ENCODE measurements at places on chromosomes 2 and 18.

- no peak for DNase-seq
Measured at GRCh38 chr2:6103949-6104348, 411.8 kb downstream of the SOX11 start.

- DNase-seq, result no peak
Measured at GRCh38 chr2:113240150-113240914, 38.4 kb downstream of the PAX8 start.

DNA sequence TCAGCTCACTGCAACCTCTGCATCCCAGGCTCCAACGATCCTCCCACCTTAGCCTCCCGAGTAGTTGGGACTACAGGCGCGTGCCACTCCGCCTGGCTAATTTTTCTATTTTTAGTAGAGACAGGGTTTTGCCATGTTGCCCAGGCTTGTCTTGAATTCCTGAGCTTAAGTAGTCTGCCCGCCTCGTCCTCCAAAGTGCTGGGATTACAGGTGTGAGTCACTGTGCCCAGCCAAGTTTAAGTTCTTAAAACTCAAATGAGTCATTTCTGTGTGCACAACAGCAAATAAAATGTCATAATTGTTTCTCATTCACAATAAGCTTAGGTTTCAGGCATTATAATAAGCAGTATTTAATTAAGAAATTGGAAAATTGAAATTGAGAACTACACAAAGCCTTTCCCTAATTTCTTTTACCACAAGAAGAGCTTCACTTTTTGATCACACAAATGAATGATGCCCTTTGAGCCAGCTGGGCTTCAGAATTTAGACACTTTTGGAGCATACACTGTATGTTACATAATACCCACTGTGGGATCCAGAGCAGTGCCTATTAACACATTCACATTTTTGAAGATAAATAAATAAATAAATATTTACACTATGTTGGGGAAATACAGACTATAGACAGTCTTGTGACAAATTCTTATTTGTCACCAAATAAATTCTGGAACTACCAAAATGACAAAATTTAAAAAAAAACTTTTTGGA is 8.6 kb upstream of the ME2 start:
- DNase-seq, result no peak

- DNase-seq, result no peak
Measured at GRCh38 chr2:86625096-86625495, 1.4 kb upstream of the RNF103 start.

- DNase-seq, result no peak
Measured at GRCh38 chr18:78773819-78774218, 205.8 kb upstream of the SALL3 start.

DNA sequence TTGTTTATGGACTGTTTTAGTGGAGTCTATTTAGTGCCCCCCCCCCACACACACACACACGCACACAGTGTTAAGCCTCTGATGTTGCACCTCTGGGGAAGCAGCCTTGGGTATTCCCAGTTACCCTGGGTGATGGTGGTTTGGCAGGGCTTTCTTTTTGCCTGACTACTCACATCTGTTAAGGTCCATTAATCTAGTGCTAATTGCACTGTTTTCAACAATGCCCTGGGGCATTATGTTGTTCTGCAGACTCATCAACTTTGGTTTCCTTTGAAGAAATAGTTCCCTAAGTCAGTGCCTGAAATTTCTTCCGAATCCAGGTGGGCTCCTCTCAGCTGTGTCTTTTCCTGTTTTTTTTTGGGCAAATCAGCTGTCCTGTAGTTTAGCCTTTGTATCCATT is 34.7 kb downstream of the SPOPL start:
- no peak for DNase-seq

- DNase-seq, result no peak
Measured at GRCh38 chr2:28802975-28803429, 7.6 kb upstream of the SPDYA start.

GRCh38 chr2:160927324-160927723 is 232.9 kb upstream of the TANK start:
- DNase-seq, result no peak

GRCh38 chr2:89833780-89834117 is 1142.3 kb downstream of the RPIA start:
- no peak for DNase-seq

GRCh38 chr18:23588836-23589560 is 2.7 kb upstream of the NPC1 start:
- no peak for DNase-seq

- DNase-seq, result no peak
Measured at GRCh38 chr2:140416577-140416976, 1636.4 kb upstream of the NXPH2 start.

GRCh38 chr18:73681912-73682311 is 465.7 kb downstream of the FBXO15 start:
- no peak for DNase-seq

GRCh38 chr2:54657664-54658083 is 65.8 kb upstream of the EML6 start:
- DNase-seq, result peak; percentile 24

- no peak for DNase-seq
Measured at GRCh38 chr2:17790536-17790935, 25.7 kb upstream of the MSGN1 start.

DNA sequence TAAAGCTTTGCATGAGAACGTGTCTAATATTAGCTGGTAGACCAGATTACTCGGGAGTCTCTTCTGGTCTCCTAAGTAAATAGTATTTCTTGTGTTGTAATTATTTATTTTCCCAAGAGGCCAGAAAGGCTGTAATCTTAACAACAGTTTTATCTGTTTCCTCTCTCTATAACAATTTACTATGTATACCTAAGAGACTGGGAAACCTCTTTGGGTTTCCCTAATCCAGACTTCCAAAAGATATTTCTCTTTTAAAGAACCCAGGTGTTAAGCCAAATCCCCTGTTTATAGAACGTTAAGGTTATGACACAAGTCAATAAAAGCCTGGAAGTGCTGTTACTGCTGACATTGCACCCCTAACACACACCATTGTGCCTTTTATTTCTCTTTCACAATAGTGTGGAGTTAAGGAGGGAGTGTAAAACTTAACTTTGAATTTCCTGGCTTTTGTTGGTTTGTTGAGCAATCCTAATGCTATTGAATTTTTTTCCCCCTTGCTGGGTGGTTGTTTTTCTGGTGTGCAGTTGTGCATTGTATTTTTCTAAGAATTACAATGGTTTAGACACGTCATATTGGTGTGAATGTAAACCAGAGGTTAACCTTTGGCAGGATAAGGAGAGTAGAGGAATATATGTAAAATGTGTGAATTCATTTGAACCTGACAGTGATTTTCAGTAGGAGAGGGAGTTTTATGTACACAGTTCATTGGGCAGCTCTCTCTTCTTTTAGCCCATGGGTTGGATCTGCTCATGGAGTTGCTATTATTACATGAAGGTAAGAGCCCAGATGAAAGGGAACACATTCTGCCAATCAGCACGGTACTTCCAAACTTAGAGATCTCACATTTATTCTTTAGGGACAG is 192.8 kb downstream of the MTX2 start:
- no peak for DNase-seq

DNA sequence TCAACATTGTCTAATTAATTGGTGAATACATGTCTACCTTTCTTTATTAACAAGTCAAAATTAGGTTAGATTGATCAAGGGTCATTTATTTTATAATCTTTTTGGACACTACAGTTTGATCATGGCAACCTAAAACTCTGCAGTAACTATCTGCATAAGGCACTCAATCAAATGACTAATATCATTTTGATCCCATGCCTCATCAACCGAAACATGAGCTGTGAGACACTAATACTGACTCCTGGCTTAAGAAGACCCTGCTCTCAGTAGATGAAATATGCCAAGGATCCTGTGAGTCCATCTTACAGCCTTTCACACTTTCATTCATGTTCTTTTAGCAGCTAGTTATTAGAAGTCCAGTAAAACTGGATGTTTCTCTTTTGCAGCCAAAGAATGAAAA is 169.4 kb upstream of the CAVIN2 start:
- DNase-seq, result no peak

DNA sequence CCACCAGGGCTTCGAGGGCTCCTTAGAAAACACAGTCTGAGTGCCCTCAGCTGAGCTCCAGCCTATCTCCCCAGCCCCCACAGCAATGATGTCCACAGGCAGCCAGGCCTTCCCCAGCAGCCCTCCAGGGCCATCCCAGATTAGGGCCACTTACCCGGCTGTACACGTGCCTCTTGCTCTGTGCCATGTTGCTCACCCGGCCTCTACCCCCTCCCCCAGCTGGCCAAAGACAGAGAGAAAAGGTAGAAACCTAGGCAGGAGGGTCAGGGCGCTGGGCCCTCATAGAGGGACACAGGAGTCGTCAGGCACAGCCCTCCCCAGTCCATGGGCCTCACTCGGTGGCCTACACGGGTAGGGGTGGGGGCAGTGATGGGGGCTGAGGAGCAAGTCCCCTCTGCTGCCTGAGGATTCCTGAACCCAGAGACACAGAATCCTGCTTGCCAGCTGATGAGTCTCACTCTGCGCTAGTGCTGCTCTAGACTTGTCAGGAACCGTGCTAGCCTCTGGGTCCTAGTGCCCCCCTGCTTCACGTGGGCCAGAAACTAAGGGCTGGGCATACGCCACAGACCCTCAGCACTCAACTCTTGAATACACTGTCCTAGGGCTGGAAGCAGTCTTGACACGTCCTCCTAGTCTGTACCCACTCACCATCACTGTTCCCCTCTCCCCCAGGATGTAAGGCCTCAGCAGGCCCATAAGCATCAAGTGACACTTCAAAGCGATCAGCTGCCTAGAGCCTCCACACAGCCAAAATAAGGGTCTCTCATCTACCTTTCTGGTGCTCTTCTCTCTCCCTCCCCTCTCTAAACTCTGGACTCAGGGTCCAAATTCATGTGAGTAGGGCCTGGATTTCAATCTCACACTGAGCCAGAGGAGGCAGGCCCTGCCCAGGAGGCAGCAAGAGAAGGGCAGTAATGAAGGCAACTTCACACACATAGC is at the start of gene DCTN1:
DCTN1 (minus strand) TSS at position 461 of the 939 bp plus-strand sequence; CDS start at position 187, 274 bp downstream.
- DNase-seq, result peak; percentile 24

GRCh38 chr18:52409727-52410126 is 69.7 kb downstream of the DCC start:
- no peak for DNase-seq

DNA sequence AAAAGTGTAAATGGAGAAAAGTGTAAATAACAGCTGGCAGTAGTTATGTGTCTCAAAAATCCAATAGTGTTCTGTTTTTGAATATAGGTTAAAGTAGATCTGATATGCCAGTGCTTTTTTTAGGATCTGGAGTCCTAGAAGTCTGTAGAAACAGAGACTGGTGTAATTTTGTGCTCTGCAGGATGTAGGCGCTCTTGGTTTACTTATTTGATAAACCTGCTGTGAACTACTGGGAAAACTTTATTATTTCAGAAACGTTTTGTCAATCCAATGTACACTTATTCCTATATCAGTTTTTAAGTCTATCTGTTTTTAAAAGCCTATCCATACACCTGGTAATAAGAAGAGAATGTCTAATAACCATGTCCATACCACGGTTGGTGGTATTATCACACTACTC is 530.8 kb upstream of the ZNF804A start:
- no peak for DNase-seq

GRCh38 chr18:9333441-9334328 is 888 bp upstream of the TWSG1 start:
- DNase-seq, result no peak

DNA sequence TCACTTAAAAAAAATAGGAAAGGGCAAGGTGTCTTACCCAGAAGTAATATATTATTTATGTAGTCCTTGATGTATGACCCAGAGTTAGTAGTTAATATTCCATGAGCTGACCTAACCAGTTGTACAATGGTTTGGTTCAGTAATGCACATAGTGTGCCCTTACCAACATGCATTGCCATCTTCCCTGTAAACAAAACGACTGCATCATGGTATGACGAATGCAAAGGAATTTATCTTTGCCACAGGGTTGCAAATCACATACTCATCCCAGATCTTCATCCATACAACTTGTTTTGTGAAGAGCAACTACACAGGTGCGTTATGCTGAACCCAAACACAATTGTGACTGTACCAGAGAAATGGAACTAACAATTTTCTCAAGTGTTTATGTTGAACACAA is 68.9 kb upstream of the ZSWIM2 start:
- no peak for DNase-seq

DNA sequence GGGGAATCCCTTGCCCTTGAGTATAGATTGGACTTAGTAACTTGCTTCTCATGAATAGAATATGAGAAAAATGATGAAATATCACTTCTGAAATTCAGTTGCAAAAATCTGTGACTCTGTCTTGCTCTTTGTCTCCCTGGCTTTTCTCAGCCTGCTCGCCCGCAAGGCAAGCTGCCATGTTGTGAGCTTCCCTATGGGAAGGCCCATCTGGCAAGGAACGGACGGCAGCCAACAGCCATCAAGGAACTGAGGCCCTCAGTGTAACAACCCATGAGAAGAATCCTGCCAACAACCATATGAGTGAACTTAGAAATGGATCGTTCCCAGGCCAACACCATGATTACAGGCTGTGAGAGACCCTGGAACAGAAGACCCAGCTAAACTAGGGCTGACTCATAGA is 58.4 kb upstream of the PGAP1 start:
- DNase-seq, result no peak

- DNase-seq, result no peak
Measured at GRCh38 chr2:89848763-89849368, 1157.4 kb downstream of the RPIA start.

- no peak for DNase-seq
Measured at GRCh38 chr2:158189526-158189925, 87.8 kb downstream of the UPP2 start.
